Urothelium cell line (cell line): ENCODE measurements at places on chromosomes 7 and 10.

GRCh38 chr10:117541909-117542705 is 439 bp upstream of the EMX2 start:
- DNase-seq, result peak; percentile 80

DNA sequence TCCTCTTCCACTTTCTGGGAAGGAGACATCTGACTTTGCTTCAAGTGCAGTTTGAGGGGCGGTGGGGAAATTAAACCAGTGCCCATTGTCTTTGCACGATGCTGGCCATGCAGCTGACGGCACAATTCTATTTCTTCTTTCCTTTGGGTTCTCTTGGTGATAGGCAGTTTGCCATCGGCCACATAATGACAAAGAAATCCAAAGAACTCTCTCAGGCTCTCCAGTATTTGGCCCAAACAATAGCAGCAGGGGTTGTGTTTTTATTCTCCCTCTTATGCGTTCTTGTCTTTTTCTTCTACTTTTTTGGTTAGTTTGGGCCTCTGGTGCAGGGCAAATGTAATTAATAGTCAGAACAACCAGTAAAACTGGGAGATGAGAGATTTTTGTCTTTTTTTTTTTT is 147.0 kb downstream of the EMX2 start:
- DNase-seq, result no peak

DNA sequence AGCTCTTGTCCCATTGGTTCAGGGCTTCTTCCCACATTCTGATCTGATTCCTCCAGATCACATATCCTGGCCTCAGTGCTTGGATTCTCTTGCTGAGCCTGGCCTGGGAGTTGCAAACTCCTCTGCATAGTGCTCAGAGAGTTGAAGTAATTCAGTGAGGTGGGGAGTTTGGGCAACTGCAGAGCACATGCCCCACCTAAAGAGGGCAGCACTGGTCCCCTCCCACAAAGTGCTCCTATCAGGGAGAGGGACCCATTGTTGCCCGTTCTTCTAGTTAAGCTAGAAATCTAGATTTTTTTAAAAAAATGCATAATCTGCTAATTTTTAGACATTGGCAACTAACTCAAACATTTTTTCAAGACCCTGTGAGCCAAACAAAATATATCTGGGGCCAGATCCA is 45.1 kb downstream of the CHN2 start:
- peak; percentile 27 for DNase-seq

DNA sequence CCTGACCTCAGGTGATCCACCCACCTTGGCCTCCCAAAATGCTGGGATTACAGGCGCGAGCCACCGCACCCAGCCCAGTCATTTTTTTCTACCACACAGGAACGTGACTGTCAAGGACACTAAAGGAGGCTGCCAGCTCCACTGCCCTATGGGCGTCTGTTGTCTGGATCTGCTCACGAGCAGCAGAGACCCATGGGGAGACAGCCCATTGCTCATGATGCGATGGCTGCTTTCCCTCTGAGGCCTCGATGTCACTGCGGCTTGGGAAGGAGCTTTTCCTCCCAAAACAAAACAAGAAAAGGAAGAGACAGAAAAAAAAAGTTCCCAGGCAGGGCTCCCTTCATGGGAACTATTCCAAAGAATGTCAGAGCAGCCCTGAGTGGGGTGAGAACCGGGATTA is 70.5 kb downstream of the DENND2A start:
- no peak for DNase-seq

GRCh38 chr7:132750096-132750495 is 173.8 kb upstream of the PLXNA4 start:
- no peak for DNase-seq

DNA sequence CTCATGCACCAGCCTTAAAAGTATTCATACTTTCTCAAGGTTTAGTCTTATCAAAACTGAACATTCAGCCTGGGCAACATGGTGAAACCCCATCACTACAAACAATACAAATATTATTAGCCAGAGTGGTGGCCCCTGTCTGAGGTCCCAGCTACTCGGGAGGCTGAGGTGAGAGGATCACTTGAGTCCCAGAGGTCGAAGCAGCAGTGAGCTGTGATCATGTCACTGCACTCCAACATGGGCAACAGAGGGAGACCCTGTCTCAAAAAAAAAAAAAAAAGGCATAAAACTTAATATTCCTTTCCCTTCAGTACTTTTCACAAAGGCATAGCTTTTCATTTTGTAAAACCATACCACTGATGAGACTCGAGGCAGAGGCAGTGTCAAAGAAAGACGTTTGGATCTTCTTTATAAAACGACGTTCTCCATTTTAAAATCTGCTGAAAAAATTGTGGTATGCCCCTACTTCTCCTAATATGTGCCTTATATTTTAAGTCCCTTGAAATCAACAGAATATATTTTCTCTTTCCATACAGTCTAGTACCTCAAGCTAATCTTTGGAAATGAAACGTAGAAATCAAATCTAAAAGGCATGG is 1.9 kb downstream of the NSUN6 start:
- no peak for DNase-seq

DNA sequence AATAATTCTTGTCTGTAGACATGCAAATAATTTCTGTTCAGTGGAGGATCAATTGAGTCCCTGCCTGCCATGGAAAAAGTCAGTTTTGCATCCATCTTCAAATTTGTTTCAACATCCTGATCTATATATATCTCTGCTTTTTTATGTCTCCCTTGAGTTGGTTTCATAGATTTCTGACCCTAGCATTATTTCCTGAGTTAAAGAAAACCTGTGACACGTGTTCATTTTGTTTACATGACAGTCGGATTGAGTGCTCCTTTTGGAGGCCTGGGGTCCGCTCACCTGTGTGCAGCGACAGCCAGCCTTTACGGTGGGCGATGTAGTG is 674 bp downstream of the MRPS24 start:
- DNase-seq, result no peak

GRCh38 chr7:130995252-130996081 is 261.5 kb upstream of the KLF14 start:
- DNase-seq, result no peak

DNA sequence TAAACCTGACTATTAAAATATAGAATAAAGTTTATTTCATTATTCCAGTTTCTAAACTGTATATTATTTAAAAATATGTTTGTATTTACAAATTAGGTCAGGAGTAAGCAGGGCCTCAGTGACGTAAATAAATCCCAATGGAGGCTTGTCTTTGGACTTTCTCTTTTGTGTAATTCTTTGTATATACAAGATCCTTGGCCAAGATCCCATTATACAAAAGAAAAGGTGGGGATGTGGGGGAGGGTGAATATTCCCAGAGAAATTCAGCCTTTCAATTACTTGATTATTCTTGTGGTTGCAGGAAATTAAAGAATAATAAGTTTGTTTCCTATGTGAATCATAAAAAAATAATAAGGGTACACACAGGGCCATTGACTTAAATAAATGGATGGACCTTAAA is 178.7 kb upstream of the PRPS1L1 start:
- DNase-seq, result no peak

GRCh38 chr7:3065724-3066143 is 22.1 kb upstream of the CARD11 start:
- peak; percentile 79 for DNase-seq

- no peak for DNase-seq
Measured at GRCh38 chr7:127920787-127921438, 110.3 kb downstream of the LRRC4 start.
